ENCODE measurements at places on chromosomes 4 and X.

DNA sequence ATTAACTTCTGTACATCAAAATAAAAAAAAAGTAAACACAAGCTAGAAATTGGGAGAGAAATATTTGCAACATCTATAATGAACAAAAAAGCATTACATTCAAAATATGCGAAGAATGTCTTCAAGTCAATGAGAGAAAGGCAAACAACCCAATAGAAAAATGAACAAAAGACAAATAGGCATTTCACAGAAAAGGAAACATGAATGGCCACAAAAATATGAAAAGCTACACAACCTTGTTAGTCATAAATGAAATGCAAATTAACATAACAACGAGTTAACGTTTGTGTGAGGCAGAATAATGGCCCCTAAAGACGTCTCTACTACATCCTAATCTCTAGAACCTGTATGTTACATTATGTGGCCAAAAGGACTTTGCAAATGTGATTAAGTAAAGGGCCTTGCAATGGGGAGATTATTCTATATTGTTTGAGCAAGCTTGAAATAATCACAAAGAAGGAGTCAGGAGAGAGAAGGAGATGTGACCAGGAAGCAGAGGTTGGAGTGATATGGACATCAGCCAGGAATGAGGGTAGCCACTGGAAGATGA lies 86.8 kb downstream of the WDFY3 start:
- DNase-seq = no peak

- DNase-seq = no peak
Observed at GRCh38 chr4:152981842-152982241, 45.7 kb downstream of the FHDC1 start.

GRCh38 chr4:158811704-158812103 lies 42.9 kb downstream of the FNIP2 start:
- no peak for DNase-seq

- no peak for DNase-seq
Observed at GRCh38 chrX:16487620-16488385, 162.2 kb upstream of the S100G start.

- DNase-seq = no peak
Observed at GRCh38 chr4:7626531-7626930, 191.8 kb upstream of the PSAPL1 start.

DNA sequence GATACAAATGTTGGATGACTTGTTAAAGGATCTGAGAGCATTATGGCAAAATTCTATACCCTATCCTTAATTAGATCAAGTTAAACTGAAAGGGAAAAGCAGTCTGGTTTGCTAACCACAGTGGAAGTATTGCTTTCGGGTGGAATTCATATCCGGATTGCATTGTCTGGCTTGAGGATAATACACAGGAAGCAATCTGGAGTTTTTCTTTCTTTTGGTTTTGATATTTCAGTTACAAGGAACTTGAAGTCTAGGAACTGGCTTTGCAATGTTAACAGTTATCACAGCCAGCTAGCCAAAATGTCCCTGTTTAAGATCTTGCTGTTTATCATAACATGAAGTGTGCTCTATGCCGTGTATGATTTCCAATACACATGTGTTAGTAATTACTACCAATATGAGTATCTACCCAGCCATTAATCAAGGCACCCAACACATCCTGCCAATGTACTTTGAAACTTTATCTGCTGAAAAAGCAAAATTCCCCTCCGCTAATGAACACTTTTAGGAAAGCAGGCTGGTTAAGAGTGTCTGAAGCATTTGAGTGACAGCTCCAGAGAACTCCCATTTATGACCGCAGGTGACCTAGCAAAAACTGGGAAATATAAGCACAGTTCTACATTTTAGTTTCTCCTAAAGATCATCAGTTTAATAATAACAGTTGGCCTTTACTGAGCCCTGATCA lies 146.4 kb downstream of the PALLD start:
- DNase-seq = no peak
